SW 1271 (cell line): ENCODE measurements at places on chromosomes 16 and 17.

DNA sequence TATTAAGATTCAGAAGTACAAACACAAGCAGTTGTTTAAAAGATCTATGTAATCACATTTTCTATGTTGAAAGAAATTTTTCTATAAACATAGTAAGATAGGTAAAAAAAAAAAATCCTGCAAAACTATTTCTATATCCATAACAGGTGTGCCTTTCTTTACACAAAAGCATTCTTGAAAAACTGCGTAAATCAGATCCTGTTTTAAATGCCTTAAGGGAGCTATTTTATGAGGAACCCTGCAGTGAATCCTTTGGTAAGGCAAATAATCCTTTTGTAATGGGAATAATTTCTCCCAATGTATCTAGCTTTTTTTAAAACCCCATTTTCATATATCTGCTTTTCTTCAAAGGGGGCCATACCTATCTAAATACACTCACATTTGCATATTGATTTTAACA lies 157.3 kb downstream of the AATF start:
- DNase-seq, result no peak

- DNase-seq, result peak; percentile 7
These were observed 74.1 kb downstream of the SNX11 start for GRCh38 chr17:48181653-48182052.

GRCh38 chr16:1134776-1135458 lies 18.0 kb upstream of the CACNA1H start:
- DNase-seq, result no peak

GRCh38 chr17:74417178-74418045 lies 14.5 kb upstream of the GPRC5C start:
- DNase-seq, result no peak

DNA sequence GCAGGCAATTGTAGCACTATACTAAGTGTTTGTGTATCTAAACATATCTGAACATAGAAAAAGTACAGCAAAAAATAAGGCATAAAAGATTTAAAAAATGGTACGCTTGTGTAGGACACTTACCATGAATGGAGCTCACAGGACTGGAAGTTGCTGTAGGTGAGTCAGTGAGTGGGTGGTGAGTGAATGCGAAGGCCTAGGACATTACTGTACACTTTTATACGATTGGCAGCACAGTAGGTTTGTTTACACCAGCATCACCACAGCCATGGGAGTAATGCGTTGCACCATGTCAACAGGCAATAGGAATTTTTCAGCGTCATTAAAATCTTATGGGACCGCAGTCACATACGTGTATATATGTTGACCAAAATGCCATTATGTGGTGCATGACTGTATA lies 45.6 kb downstream of the DNAH9 start:
- no peak for DNase-seq
